ENCODE measurements at places on chromosomes 11 and 22. TPM values are rescaled to one million over a fixed set of nuclear protein-coding genes. Genes with fewer than 3 reads are reported as not detected.

The POLDIP3 gene
- total RNA-seq: 19.9 TPM

The SAA2 gene
- not detected for total RNA-seq

The NAV2 gene
- 10.6 TPM for total RNA-seq

The FXYD2 gene
- 5.0 TPM for total RNA-seq

The OR51I1 gene
- 0.63 TPM for total RNA-seq

The TMEM41B gene
- 51.0 TPM for total RNA-seq

The TRIM48 gene
- total RNA-seq: not detected

The PES1 gene
- 29.1 TPM for total RNA-seq

The TMEM184B gene
- total RNA-seq: 24.8 TPM

The OR52A5 gene
- not detected for total RNA-seq

The INSC gene
- 3.0 TPM for total RNA-seq

The ALG12 gene
- 20.4 TPM for total RNA-seq

The HEPACAM gene
- total RNA-seq: not detected

Measured in urinary bladder (tissue), 4 donors.